Fibroblast of lung (primary cell): ENCODE measurements at places on chromosomes 6 and 20. TPM values are rescaled to one million over a fixed set of nuclear protein-coding genes. Genes with fewer than 3 reads are reported as not detected.

- no peak for DNase-seq
Measured at GRCh38 chr20:18754653-18755045, 58.9 kb upstream of the SCP2D1 start.

DNA sequence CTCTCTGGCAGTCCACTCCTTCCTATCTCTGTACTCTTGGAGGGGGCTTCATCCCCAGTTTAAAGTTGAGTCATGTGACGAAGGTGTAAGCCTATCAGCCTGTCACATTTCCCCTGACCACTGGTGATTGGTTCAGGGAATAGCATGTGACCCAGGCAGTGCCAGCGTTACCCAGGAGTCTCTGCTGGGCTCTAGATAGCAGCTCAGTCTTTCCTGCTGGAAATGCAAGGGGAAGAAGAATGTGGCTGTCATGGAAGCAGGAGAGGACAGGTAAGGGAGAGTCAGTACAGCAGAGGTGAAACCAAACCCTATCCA is 35.6 kb upstream of the NFATC2 start:
- no peak for DNase-seq

- peak; percentile 83 for DNase-seq
Measured at GRCh38 chr6:90393232-90393884, 96.7 kb upstream of the BACH2 start.

GRCh38 chr20:40433341-40433861 is 255.6 kb downstream of the MAFB start:
- DNase-seq, result no peak

DNA sequence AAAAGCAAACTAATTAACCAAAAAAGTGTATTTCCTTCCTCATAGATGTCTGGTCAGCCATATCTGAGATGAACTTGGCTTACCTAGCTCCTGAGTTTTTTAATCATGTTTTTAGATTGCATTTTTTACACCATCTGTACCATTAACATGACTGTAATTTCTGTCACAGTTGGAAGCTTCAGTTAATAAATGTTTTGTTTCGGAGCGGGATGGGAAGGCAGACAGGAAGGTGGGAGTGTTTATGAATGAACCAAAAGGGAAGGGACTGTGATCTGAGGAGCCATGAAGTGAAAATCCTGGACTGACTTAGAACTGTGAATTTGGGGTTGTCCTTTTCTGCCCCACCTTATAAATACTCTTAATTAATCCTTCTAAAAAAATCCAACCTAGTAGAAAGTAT is 445.6 kb upstream of the SOX4 start:
- DNase-seq, result no peak

- DNase-seq, result no peak
Measured at GRCh38 chr6:152573762-152574161, 63.4 kb downstream of the SYNE1 start.

GRCh38 chr6:1088492-1089001 is 223.4 kb upstream of the FOXQ1 start:
- no peak for DNase-seq

DNA sequence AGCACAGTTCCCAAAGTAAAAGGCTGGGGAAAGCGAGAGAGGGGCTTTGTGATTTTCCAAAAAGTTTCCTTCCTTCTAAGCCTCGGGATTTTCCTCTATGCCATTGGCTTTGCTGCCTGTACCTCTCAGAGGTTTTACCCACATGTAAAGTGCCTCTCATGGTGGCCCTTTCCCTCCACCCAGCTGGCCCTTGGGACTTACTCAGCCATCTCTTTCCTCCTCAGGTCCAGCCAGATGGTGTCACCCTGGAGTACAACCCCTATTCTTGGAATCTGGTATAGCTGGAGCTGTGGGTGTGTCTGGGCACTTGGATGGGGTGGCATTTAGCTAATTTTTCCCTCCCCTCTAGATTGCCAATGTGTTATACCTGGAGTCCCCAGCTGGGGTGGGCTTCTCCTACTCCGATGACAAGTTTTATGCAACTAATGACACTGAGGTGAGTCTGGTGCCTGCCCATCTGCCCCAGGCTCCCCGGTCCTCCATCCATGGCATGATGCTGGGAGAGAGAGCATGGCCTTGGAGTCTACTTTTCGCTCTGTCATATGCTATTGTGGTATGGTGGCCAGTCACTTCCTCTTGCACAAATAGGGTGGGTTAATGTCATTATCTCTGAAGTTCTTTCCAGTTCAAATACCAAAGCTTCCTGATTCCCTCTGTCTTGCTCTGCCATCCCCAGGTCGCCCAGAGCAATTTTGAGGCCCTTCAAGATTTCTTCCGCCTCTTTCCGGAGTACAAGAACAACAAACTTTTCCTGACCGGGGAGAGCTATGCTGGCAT is 1.1 kb downstream of the CTSA start:
- peak; percentile 57 for DNase-seq

- DNase-seq, result peak; percentile 94
Measured at GRCh38 chr6:21742238-21742660, 148.7 kb downstream of the SOX4 start.

DNA sequence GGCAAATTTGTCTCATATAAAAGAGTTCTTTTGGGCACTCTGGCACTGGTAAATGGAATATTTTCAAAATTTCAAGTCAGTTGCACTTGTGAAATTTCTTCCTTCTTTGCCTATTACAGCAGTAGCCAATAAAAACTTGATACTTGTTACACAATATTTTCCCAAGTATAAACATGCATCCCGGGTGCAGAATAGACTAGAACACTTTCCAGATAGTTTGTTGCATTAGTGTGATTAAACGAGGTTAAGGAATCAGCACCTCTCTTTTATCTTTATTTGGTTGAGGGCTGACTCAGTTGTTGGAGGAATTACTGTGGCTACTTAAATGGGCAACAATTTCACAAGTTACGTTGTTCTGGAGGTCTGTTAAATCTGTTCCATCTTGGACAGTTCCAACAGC is 467.5 kb downstream of the CDKAL1 start:
- DNase-seq, result peak; percentile 61

Gene GLYATL3
- not detected in 2 replicates for total RNA-seq

Gene ADTRP
- 1.3 and 1.7 TPM in 2 replicates for total RNA-seq

Gene MRAP2
- under 0.01 and 0.17 TPM in 2 replicates for total RNA-seq

Gene CRISP2
- total RNA-seq, result not detected in 2 replicates

Gene ATP6V1G2
- 4.1 and 11.2 TPM in 2 replicates for total RNA-seq

Gene RIN2
- total RNA-seq, result 41.3 and 61.4 TPM in 2 replicates

Gene COL21A1
- 2.3 and 6.9 TPM in 2 replicates for total RNA-seq

Gene GHRH
- not detected in 2 replicates for total RNA-seq
